ENCODE measurements at places on chromosomes 11 and 22.

GRCh38 chr11:65898656-65899355, 1.4 kb downstream of the FOSL1 start:
- DNase-seq, result no peak

DNA sequence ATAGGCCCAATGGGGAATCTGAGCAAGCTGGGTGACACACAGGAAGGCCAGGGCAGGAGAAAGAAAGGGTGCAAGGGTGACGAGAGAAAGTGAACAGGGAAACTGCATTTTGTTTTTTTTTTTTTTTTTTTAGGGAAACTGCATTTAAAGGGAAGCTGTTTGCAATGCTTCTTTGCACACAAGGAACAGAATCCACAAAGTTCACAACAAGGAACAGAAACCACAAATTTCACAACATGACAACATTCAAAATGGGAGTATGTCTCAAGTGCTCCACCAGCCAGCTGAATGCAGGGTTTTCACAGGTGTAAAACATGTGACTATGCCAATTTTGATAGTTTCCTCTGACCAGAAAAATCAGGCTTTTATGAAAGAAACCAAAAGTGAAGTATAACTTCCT, 6.8 kb upstream of the PLAAT3 start:
- DNase-seq, result no peak

- peak; percentile 33 for DNase-seq
These were observed 687.2 kb downstream of the OPCML start for GRCh38 chr11:132844956-132845696.

GRCh38 chr11:122743949-122744348, 88.4 kb downstream of the UBASH3B start:
- no peak for DNase-seq

DNA sequence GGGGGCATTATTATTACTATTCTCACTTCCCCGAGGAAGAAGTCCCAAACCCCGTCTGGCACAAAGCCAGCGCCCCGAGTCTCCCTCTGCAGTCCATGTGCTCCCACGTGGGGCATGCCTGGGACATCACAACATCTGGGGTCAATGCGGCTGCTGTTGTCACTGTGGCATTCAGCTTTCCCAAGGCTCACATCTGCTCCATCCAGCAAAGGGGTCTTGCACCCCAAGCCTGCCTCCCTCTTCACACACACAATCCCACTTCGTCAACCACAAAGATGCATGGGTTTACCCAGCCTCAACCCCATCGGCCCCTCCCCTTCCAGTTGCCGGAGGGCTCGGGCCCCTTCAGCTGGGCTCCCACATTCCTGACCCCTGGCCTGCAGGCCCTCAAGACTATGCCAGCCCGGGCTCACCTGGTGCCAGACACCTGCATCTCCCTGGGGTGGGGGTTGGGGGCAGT, 23.5 kb upstream of the RTN4R start:
- DNase-seq, result no peak

DNA sequence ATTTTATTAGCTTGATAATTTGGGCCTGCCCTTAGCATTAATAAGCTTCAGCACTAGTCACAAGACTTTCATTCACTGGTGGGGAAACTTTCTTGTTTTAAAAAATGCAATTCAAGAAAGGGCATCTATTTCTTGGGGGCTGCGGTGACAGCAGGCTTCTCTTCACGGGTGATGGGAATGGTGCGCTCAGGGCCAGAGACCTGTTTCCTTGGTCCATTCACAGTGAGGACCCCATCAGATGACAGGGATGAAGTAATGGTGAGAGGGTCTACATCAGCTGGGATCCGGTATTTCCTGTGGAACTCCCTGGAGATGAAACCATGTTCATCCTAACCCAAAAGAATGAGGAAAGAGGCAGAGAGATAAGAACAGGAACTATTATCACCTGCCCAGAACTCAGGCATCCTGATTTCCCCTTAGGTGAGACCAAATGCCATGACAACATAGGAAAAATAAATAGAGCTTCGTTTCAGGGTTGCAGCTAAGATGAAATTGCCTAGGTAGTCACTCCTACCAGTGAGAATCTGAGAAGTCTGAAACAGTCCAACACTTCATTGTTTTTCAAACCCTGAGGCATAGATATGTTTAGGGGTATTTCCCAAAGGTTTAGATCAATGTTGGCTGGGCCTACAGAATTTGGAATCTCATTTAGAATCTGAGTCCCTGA, 2.8 kb downstream of the CRYAB start:
- DNase-seq, result no peak

- no peak for DNase-seq
These were observed 7.2 kb upstream of the TMEM135 start for GRCh38 chr11:87030458-87031054.

DNA sequence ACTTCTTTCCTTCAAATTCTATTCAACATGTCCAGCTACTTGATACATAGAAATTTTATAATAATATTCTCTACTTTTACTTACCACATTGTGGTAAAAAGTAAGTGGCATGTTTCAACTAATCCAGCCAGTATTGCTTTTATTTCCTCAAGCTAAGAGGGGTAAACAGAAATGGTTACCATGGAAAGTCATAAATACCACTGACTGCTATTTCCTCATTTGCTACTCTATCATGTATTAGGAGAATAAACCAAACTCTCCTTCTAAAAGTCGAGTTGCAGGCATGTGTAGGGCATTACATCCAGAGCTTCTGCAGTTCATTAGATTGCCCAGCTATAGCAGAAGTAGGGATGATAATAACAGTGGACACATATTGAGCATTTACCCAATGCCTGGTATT, 208.4 kb downstream of the MAML2 start:
- DNase-seq, result no peak

DNA sequence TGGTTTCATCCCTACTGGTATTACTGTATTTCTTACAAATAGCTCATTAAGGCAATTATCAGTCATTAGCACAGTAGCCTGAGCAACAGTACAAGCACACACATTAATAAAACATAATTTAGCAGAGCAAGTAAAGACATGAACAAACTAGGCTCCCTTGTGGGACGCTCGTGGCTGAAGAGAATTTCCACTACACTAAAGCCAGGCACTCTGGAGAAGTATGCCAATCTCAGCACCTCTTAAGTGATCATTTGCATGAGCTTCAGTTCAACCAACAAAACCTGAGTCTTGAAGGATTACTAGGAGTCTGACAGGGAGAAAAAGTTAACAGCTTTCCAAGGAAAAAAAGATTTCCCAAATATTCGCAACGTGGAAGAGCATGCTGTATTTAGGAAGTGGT, 109.1 kb downstream of the LARGE1 start:
- no peak for DNase-seq

DNA sequence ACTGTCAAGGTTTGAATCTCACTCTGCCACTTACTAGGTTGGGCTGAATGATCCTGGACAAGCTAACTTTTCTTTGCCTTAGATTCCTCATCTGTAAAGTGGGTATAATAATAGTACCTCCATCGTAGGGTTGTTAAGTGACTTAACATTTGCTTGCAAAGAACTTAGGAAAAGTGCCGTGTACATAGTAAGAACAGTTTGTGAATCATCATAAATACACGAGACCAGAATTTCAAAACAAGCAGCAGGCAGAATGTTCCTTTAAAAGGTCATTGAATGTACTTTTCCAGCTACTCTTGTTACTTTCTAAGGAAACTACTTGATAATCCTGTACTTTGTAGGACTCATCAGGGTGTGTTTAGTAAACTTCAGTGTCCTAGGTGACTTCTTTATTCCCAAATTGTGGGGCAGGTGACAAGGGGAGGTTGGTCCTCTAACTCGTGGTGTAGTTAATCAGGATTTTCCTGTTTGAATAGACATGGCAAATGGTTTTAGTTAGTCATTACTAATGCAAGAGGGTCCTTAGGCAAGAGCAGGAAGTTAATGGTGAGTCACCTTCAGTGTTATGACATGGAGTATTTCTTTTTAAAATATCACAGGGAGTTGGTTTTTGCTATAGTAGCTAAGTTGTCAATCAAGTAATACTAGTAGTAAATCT, 67.9 kb downstream of the YAP1 start:
- DNase-seq, result peak; percentile 94

GRCh38 chr11:32963721-32964120, 52.0 kb upstream of the DEPDC7 start:
- DNase-seq, result no peak

GRCh38 chr22:19179497-19180048, 1.0 kb upstream of the SLC25A1 start:
- peak; percentile 85 for DNase-seq

- no peak for DNase-seq
These were observed 100.0 kb downstream of the WNT7B start for GRCh38 chr22:45877036-45877380.

GRCh38 chr11:130765951-130766649, 150.2 kb downstream of the SNX19 start:
- DNase-seq, result peak; percentile 59

DNA sequence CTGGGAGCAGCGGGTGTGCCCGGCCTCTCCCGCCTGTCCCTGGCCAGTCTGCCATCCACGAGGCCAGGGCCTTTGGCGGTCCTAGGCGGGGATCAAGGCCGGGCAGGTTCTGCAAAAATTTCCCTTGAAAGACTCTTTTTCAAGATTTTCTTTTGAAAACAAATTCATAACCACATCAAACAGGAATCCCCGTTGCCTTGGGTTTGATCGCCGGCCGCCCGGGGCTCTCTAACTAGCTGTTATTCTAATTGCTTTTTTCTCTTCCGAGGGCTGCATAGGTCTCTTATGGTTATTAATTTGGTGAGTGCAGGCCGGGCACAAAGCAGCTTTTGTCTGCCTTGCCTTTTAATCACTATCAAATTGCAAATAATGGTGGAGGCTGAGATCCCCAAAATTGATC, 42.0 kb downstream of the CDKN1C start:
- DNase-seq, result no peak

GRCh38 chr11:120073196-120073595, 64.7 kb downstream of the TRIM29 start:
- DNase-seq, result no peak
